ENCODE measurements at places on chromosomes 12 and 14.

DNA sequence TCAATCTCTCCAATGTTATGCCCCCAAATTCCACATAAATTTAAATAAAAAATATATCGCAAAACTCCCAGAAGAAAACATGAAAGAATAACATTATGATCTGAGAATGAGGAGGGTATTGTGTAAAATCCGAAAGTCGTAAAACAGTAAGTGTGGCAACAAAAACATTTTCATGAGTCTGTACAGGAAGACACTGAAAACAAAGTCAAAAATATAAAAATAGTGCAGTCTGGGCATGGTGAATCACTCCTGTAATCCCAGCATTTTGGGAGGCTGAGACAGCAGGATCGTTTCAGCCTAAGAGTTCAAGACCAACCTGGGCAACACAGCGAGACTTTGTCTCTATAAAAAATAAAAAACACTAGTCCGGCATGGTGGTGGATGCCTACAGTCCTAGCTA lies 57.1 kb downstream of the SPTLC2 start:
- no peak for DNase-seq

- DNase-seq: no peak
These were observed 25.1 kb upstream of the CDK17 start for GRCh38 chr12:96425321-96425720.

DNA sequence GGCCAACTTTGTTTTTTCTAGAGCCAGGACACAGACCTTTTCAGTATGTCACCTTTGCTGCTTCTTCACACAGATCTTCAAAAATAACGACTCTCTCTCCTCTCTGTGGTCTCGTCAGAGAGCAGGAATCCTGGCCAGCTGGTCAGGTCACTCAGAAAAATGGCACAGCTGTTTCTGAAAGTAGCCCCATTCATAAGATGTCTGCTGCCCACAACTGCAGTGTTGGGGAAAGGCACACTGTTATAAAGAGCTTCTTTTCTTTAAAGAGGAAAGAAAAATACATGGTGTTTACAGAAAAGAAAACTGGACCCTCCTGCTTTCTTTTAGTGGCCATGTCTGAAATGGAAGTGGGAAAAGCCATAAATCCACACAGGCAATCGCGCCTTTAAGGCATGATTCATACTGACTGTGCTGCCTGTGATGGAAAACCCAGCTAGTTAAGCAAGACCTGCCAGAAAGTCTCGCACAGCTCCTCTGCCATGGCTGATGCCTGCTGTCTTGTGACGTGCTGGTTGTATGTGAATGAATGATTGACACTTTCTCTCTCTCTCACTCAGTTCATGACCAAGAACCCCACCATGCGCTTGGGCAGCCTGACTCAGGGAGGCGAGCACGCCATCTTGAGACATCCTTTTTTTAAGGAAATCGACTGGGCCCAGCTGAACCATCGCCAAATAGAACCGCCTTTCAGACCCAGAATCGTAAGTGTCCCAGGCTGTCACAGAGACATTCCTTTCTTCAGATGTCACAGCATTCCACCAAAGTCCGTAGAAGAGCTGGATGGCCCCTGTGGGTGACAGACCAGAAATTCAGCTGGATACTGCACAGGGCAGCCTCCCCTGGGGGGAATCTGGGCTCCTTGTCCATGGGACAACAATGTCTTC lies 147.9 kb upstream of the HIF1A start:
- no peak for DNase-seq

DNA sequence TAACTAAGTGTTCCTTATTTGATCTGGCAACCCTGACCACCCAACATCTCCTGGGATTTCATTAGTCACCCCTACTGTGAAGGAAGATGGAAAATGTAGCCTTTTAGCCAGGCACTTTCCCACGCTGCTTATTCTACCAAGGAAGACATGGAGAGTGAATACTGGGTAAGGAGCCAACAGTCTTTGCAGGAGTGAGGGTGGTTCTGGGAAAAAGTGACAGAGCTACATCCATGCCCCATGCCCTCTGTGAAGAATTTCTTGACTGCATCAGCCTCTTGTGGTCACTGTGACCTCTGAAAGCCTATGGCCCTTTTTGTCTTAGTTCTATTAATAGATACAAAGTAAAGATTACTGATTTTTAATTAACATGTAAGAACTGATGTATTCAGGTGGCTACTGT lies 196.0 kb upstream of the EEA1 start:
- DNase-seq: no peak

GRCh38 chr14:99545586-99545985 lies 58.4 kb downstream of the CCDC85C start:
- DNase-seq: no peak

GRCh38 chr12:457676-458075 lies 2.1 kb upstream of the B4GALNT3 start:
- no peak for DNase-seq

GRCh38 chr12:92030618-92031017 lies 115.0 kb downstream of the BTG1 start:
- no peak for DNase-seq

- DNase-seq: no peak
These were observed 104.6 kb upstream of the ATF1 start for GRCh38 chr12:50659260-50659659.

- DNase-seq: peak; percentile 80
These were observed 308.1 kb downstream of the RPAP3 start for GRCh38 chr12:47397664-47398281.

- DNase-seq: no peak
These were observed 67.0 kb upstream of the ARHGAP5 start for GRCh38 chr14:32009976-32010581.

- no peak for DNase-seq
These were observed 165.0 kb downstream of the OTOGL start for GRCh38 chr12:80264386-80264785.

GRCh38 chr14:95514131-95515079 lies 2.0 kb downstream of the SYNE3 start:
- no peak for DNase-seq

DNA sequence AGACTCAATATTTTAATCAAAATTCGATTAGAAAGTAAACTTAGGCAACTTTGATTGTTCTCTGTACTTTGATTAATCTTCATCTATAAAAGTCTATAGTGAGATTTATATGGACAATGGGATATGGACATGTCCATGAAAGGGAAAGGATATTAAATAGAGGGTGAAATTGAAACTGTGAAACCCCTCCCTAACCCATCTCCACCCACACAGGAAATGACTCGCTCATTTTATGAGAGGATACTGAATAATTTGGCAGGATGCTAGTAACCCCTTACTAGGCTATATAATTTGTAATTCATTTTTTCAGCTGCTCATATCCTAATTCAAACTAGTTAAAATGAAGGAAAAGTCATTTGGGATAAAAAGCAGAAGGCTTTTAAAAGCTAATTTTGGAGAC lies 328.0 kb upstream of the ATP2B1 start:
- DNase-seq: no peak

GRCh38 chr12:34396861-34397590 lies 374.7 kb downstream of the ALG10 start:
- DNase-seq: no peak

DNA sequence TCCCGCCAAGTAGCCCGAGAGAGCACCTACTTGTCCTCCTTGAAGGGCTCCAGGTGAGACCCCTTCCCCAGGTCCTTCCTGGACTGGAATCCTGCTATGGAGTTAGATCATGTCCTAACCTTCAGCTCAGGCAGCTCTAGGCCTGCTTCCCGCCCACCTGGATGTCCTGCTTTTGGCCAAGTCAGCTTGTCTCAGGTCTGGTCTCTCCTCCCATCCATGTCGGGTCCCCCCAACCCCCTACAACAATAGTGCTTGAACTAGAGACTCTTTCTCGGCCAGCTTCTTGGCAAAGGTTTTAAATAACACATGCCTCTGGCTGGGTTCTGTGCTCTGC lies 3.6 kb downstream of the NAB2 start:
- DNase-seq: no peak

GRCh38 chr14:24670594-24670993 lies 36.6 kb upstream of the GZMB start:
- DNase-seq: no peak

- DNase-seq: peak; percentile 10
These were observed 9.4 kb downstream of the CCDC184 start for GRCh38 chr12:48192861-48193260.

DNA sequence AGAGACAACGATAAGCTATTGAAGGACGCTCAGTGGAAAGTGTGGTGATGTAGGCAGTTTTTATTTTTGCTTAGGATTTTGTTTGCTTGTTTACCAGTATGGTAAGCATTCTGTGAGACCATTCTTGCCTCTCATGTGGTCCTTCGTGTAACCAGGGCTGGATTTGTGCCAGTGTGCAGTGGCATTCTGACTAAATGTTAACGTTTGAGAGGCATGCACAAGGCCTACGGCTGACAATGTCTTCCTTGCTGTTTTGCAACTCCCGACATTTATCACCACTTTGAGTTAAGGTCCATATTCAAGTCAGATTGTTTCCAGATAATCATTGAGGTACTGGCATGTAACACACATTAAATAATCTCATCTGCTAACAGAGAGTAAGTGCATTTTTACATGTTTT lies 102.3 kb upstream of the BCAT1 start:
- peak; percentile 63 for DNase-seq

DNA sequence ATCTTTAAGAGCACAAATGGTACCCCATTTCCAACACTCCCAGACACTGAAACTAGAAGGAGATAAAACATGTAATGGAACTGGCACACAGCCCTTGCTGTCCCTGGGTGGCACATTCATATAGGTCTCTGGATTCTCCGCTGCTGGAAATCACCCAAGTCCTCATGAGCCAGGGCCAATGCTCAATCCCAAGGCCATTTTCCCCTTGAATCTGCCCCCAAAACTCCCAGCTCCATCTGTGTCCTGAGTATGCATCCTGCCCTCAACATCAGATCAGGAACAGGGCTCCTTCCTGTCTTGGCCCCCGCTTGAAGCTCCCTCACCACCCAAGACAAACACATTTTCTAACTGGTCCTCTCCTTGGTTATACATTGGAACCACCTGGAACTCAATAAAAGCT lies 24.6 kb downstream of the KRT76 start:
- DNase-seq: no peak

DNA sequence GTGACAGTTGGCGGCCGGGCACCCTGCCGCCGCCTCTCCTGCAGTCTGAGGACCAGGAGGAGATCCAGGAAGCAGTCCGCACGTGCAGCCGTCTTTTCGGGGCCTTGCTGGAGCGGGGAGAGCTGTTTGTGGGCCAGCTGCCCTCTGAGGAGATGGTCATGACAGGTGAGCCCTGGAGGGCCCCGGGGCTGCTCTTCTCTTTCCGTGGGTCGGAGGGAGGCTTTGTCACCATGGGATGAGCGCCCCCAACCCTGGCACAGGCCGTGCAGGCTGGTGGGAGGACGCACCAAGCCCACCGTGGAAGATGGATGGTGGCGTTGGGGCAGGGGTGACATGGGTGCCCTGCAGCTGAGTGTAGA lies 532 bp downstream of the NOC4L start:
- no peak for DNase-seq

DNA sequence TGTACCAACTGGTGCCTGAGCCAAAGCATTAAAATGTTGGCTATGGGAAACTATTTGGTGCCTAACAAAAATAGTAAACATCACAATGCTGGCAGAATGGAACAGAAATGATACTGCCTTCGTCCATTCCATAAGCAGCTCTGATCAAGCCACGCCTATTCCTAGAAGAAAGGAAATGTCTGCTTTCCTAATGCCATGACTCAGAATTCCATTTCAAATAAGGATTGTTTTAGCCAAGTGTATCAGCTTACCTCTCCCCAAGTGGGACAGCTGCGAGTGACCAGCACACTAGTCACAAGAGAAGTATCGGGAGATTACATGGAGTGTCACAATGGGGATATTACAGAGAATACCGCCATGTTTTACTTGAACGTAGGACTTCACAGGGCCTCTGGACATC lies 38.7 kb downstream of the GLT8D2 start:
- no peak for DNase-seq

DNA sequence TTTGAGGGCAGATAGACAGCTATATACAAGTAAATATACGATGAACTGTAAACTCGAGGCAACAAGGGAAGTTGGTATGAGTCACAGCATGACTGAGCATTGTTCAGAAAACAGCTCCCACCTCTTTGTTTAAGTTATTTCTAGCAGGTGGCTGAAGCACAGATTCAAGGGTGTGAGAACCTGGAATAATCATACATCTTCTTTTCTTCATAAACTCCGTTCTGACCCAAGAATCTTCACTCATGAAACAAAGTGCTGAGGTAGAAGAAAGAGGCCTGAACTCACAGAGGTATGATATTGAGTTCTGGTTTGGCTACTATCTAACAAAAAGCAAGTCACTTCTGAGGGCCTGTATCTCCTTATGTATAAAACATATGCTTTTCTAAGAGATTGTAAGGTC lies 364.1 kb upstream of the KITLG start:
- no peak for DNase-seq

DNA sequence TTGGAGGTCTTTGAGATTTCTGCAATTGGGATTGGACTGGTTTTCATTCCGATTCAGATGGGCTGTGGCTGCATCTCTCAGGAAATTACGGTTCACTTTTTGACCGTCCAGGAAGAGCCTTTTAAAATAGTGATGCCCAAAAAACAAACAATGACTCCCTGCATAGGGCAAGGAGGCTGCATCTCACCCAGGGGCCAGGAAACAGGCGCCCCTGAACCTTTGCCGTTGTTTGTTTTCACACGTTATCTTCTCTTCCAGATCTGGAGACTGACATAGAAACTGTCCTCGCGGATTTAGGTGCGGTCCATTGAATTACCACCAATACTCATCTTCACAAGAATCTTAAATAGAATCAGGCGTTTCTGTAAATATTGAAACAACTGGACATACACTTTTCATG lies 66.0 kb downstream of the FLRT2 start:
- no peak for DNase-seq

DNA sequence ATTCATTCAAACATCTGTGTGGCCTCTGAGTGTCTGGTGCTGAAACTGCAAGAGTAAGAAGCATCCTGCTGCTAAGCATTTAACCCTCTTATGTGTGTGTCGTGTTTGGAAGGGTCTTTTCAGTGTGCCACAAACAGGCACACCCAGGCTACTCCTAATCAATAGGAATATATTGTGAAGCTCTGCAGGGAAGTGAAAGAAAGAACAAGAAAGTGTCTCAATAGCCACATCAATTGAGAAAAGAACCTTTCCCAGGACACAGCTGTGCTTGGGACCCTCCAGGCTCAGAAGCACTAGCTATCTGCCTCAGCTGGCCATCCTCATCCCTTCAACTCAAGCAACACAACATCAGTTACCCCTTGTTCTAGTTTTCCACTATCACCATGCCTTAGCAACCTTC lies 13.4 kb upstream of the KRAS start:
- DNase-seq: no peak

GRCh38 chr14:68308726-68309520 lies 483.9 kb downstream of the ZFP36L1 start:
- no peak for DNase-seq

- no peak for DNase-seq
These were observed 889.1 kb downstream of the AACS start for GRCh38 chr12:125954362-125954761.

- no peak for DNase-seq
These were observed 4.4 kb upstream of the KCNK10 start for GRCh38 chr14:88327497-88327896.

- DNase-seq: no peak
These were observed 22.3 kb downstream of the FBLN5 start for GRCh38 chr14:91925001-91925726.
